ENCODE measurements at places on chromosomes 3 and 15.

DNA sequence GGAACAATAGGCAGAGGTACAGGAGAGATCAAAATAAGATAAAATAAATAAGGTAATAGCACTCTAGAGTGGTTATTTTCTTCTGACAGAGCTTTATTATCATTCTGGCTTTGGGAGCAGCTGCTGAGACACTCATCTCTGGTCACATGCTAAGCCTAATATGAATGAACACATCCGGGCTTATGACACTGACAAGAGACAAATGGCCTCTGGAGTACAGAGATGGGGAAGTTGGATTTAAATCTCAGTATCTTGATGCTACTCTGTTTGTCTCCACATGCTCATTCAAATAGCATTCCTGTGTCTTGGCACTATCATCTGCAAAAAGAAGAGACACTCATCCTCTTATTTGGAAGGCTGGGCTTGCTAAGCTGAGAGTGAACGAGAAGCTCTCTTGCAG is 55.6 kb downstream of the TMEM45A start:
- peak; percentile 17 for DNase-seq

GRCh38 chr3:41956574-41956973 is 5.3 kb downstream of the ULK4 start:
- DNase-seq = no peak

- DNase-seq = no peak
These were observed 533 bp upstream of the SMAD3 start for GRCh38 chr15:67064607-67065530.

- DNase-seq = no peak
These were observed 276.7 kb downstream of the NFKBIZ start for GRCh38 chr3:102125994-102126368.

DNA sequence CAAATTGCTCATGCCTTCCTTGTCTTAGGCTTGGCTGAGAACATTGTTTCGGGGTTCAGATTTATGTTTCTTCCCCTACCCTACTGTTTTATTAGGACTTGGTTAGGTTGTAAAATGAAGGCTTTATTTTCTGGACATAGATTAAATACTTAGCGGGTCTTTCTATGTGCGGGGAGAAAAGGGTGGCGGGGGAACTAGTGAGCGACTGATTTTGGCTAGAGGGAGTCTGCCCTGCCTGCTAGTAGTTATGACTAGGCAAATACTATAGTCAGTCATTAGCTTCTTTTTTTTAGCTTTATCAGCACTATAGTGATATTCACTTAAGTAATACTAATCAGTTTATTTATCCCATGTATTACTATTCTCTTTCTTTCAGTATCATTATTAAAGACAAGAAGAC is 3.6 kb downstream of the CADM2 start:
- no peak for DNase-seq

GRCh38 chr3:71273453-71273852 is 310.1 kb downstream of the FOXP1 start:
- no peak for DNase-seq

DNA sequence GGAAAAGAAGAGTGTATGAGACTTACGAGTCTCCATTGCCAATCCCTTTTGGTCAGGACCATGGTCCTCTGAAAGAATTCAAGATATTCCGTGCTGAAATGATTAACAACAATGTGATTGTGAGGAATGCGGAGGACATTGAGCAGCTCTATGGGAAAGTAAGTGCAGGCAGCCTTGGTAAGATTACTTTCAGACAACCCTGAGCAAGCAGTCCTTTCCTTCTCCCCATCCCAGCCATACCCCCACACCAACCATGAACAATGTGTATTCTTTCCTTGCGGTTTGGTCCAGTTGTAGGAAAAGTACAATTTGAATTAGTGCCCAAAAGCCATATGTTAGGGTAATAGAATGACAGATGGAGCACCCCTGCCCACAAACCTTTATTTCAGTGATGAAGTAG is 5.6 kb downstream of the TSEN2 start:
- DNase-seq = no peak

DNA sequence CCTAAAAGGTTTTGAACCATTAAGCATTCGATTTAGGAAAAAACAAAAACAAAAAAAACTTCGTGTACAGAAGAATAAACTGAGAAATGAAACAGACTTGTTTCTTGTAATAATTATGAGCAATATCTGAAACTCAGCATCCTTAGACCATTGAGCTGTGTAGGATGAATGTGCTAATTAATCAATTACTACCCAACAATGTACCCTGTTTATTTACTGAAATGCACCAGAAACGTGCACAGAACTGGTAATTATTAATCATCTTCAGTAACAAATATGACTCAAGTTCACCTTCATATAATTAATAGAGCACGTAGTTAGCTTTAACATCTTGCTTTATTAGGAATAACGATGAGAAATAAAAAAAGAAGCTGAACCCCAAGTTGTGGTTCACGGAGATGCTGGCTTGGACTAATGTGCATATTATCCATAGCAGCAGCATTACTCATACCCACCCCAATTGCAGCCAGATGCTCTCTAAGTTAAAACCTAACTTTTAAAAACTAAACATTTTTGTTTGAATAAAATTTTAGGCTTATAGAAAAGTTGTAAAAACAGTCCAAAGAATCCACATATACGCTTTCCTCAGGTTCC is 10.2 kb upstream of the C15orf61 start:
- DNase-seq = no peak

DNA sequence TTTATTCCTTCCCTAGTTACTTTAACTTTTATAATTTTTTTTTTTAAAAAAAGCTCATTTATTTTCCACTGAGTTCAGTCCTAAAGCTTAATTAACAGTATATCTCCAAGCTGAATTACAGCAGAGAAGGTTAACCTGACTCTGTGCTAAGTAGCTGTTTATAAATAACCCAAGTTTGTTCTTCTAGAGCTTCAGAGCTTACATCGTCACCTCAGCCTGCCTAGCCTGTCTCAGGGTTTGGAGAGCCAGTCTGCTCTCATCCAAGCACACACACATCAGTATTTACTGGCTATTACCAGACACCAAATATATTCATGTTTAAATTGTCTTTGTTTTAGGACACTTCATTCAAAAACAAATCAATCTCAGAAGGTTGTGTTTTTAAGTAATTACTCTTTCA is 154.9 kb downstream of the CDIN1 start:
- DNase-seq = no peak

DNA sequence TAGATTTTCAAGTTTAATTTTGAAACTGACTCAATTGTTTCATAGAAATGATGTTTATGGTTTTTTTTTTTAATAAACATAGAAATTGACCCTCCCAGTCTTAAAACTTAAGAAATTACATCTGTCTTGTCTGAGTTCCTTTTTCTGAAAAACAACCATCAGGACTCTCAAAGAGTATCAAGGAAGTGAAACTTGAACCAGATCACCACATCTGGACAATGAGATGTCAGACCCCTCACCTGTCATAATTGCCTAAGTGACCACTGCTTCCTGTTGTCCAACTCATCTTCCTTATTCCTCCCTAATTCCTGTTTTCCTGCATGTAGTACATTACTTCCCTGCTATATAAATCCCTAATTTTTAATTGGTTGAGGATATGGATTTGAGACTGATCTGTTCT is 441.5 kb upstream of the ARHGEF26 start:
- DNase-seq = no peak

- no peak for DNase-seq
These were observed 5.6 kb upstream of the RHOV start for GRCh38 chr15:40879609-40880008.

- no peak for DNase-seq
These were observed 648.7 kb upstream of the DPPA4 start for GRCh38 chr3:109985943-109986555.

DNA sequence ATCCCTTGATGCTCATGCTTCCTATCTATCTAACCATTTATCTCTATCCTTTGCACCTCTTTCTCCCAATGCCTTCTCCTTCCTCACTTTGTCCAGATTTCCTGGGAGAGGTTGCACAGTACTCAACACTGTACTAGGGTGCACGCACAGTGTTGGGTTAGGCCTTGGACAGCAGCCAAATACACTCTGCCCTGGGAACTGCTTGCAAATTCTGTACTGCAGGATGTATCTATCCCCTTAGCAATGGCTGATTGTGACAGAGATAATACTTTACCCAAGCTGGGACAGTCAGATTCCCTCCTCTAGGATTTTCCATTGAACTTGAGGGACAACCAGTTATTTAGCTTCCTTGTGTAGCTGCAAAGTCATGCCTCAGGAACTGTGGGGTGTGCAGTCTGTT is 113.3 kb downstream of the IL20RB start:
- no peak for DNase-seq

- DNase-seq = no peak
These were observed 265.5 kb downstream of the ADAMTSL3 start for GRCh38 chr15:83919319-83919830.

GRCh38 chr15:68416158-68416535 is 15.8 kb downstream of the ITGA11 start:
- DNase-seq = no peak

DNA sequence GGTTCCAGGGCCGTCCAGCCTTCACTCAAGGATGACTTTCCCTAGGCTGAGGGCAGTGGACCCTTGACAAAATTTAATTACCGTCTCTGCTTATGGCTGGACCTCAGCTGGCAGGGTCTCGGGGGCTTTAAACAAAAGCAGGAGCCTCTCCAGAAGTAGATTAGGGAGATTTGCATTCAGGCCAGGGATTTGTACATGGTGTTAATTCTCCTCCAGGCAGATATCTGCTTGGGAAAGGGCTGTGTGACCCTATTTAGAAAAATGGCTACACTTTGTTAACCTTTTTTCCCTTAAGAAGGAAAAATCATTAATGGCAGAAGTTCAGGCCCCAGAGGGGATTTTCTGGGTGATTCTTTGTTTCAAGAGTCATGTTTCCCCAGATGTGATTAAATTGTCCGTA is 329.1 kb upstream of the C2CD4B start:
- DNase-seq = no peak

GRCh38 chr3:123277106-123277505 is 75.4 kb downstream of the SEC22A start:
- DNase-seq = no peak

- DNase-seq = no peak
These were observed 322.1 kb downstream of the THSD4 start for GRCh38 chr15:71437404-71437803.

DNA sequence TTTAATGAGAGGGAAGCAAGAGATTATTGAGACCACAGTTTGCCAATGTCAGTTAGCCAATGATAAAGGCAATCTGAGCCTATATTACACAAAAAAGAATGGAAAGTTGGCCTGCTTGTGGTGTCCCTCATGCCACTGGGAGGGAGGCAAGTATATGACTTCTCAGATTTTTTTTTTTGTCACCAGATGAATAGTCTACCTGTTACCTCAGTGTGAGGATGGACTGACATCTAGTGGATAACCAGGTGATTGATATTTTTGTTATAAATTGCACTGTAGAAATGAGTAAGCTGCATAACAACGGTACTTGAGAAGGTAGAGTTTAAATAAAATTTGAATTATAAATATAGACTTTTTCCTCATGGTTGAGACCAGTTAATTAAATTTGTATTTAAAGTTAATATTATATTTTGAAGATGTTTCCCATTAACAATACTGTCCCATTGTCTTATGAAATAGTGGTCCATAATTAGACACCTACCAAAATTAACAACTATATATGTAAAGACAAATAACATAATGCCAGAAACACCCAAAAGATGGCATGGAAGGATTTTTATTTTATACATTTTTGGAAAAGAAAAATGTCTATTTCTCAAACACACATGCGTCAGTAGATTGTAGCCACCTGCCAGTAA is 237.8 kb upstream of the GADL1 start:
- DNase-seq = no peak

GRCh38 chr3:178669022-178669601 is 132.9 kb downstream of the KCNMB2 start:
- DNase-seq = no peak

DNA sequence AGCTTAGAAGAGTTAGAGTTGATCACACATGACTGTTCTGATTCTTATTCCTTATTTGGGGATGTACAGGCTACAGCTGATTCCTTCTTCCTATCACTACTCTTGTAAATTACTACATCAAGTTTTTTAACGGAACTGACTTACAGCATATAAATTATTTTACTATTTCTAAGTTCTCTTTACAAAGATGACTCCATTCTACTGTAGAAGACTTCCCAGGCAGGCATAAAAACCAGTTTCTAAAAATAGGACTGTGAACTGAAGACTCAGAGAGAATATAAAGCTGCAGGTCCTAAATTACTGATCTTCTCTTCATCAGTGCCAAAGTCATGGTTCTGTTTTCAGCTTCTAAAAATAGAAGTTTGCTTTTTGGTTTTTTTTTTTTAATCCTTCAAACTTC is 38.9 kb downstream of the ANO10 start:
- no peak for DNase-seq

DNA sequence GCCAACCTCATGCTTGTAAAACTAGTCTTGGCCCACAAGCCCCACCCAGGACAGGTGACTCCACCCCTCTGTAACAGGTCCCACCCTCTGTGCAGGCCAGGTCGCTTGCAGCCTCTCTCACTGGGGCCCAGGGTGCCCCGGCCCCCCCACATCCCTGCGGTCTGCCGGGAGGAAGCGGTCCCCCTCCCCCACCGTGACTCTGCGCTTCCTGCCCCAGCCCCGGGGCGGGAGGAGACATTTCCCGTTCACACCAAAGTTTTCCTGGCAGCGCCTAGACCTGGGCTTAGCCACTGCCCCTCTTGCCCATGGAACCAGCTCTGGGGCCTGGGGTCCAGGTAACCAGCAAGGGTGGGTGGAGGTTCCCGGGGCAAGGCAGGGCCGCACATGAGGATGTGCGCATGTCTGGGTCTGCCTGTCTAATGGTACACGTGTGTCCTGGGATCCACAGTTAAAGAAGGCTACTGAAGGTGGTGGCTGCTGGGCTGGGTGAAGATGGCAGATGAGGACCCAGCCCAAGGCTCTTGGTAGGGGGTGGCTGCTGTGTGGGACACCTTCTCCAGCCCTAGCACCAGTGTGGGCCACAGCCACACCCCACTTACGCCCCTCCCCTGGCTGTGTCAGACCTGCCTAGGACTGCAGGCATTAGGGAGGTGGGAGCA is 8.4 kb downstream of the NBEAL2 start:
- no peak for DNase-seq

GRCh38 chr3:169812332-169813235 is at the start of the genes LRRC34 and LRRIQ4:
LRRC34 (minus strand) TSS chr3:169812904; CDS start chr3:169812548, 356 bp downstream.
LRRIQ4 (plus strand) TSS chr3:169812870; CDS start chr3:169821922, 9,052 bp downstream.
- peak; percentile 62 for DNase-seq

DNA sequence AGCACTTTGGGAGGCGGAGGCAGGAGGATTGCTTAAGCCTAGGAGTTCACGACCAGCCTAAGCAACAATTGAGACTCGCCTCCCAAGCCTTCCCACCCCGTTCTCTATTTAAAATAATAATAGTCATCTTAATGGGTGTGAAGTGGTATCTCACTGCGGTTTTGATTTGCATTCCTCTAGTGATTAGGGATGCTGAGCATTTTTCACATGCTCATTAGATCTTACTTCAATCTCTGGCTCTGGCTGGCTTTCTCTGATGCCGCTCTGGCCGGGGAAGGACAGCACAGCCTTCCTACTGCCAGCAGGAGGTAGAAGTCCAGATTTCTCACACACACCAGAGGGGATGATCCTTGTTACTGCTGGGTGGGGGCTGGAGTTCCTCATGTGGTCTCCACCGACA is 7.4 kb upstream of the EIF4A2 start:
- DNase-seq = no peak

DNA sequence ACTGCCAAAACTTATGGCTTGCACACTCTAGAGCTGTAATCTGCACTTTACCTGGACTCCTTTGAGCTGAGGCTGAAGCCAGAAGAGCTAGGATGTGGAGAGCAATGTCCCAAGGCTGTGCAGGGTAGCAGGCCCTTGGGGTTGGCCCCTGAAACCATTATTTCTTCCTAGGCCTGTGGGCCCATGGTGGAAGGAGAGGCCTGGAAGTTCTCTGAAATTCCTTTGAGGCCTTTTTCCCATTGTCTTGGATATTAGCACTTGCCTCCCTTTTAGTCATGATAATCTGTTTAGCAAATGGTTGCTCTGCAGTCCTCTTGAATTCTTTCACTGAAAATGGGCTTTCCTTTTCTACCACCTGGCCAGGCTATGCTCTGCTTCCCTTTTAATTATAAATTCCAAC is 102.0 kb upstream of the SGO1 start:
- DNase-seq = no peak

Data from NCI-H748 treated with DMSO at 0.1 percent for 48 hours (cell line).